ENCODE measurements at places on chromosomes 2 and 18. TPM values are rescaled to one million over a fixed set of nuclear protein-coding genes. Genes with fewer than 3 reads are reported as not detected.

The MAPRE2 gene
- polyA plus RNA-seq, result 20.0 TPM

The TUBA4A gene
- polyA plus RNA-seq, result 139 TPM

DNA sequence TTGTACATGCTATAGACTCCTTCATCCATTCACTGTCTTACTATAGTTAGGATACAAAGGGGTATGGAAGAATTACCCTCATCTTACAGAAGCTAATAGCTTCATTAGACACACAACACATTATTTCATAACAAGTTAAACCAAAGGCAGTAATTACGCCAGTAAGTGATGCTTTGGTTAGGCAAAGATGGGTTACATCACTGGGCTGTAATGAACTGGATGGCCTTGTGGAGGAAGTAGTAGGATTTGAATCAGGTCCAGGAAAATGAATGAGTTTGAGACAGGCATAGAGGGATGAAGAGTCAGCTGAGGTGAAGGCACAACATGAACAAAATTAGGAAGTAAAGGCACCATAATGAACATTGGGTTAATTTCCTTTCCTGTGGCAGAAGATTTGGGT lies 80.1 kb downstream of the SOCS6 start:
- DNase-seq, result no peak

DNA sequence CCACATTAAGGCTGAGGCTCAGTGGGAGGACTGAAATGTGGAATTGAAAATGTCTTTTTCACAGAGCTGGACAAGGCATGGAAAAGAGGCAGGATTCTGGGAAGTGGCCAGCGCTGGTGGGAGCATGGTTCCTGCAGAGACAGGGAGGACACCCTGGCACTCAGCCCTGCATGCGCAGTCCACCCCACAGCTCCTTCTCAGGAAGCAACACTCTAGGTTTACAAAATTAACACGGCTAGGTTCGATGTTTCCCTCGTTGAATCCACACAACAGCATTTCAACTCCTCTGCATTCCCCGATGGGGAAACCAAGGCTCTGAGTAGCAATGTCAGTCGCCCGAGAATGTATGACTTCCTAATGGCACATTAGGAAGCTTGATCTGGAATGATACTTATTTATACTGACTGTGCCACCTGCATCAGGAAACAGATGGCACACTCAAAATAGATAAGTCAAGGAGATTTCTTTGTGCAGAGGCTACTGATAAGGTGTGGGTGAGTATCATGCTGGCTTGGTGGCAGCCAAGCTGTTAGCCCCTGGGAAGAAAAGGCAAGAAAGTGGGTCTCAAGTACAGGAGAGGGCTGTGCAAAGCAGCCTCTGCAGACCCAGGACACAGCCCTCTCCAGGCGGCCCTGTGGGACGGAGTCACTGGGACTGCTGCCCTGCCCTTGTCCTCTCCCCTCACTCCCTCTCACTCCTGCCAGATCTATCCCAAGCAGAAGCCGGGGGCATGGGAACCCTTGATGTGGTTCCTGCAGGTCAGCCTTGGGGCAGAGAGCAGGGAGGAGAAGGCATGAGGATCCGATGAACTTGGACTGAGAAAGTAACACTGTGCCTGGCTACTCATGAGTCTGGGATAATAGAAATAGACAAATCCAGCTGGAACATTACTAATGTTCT lies 158.4 kb upstream of the FHL2 start:
- no peak for DNase-seq

DNA sequence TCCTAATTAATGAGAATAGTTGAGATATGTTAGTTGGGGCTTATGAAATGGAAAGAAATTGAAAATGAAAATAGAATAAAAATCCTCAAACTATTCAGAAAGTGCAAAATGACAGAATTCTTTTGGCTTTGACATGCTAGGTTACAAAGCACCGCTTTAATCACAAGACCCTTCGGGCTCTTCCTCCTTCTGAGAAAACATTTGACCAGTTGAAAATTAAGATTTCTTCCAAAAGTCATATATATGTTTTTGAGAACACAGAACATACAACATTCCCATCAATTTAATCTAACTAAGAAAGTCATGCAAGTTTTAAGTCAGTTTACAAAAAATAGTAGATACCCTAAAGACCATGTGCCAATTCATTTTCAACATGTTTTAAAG lies 2.2 kb upstream of the SLC40A1 start:
- DNase-seq, result no peak

DNA sequence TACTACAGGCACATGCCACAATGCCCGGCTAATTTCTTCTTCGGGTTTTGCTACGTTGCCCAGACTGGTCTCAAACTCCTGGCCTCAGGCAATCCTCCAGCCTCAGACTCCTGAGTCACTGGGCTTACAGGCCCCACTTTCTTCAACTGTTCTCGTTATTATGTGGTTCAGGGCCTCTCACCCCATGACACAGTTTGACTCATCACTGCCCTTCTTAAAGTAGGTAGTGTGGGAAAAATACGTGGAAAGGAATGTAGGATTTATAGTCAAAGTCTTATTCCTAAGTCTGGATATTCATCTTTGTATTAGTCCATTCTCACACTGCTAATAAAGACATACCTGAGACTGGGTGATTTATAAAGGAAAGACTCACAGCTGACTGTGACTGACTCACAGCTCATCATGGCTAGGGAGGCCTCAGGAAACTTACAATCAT lies 19.4 kb downstream of the CENPA start:
- no peak for DNase-seq

DNA sequence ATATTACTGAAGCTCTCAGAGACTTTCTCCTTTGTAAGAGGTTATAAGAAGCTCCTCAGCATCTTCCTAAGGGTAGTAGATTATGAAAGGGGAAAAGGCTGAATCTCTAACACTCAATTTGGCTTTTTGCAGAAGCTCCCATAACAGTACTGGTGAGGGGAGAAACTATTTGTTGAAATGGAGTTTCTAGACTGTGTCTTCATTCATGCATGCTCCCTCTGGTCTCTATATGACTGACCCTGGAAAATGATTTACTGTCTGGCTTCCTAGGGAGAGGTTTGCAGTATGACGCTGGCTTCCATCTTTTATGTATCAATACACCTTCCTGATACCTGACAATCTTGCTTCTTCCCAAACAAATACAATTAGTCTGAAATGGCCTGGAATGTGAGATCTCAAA lies 63.9 kb downstream of the LDAH start:
- DNase-seq, result no peak

- DNase-seq, result no peak
Measured at GRCh38 chr2:74374509-74375205, 5.5 kb downstream of the DCTN1 start.

The PLEK gene
- polyA plus RNA-seq, result 4.1 TPM

The CFAP210 gene
- 0.33 TPM for polyA plus RNA-seq

- no peak for DNase-seq
Measured at GRCh38 chr2:71843391-71843850, 304.2 kb downstream of the CYP26B1 start.

GRCh38 chr2:71705171-71705960 lies 252.0 kb downstream of the DYSF start:
- DNase-seq, result no peak

- DNase-seq, result no peak
Measured at GRCh38 chr2:201678401-201678800, 20.0 kb downstream of the MPP4 start.
